Stimulated activated CD8-positive, alpha-beta memory T cell treated with anti-CD3 and anti-CD28 coated beads, Interleukin-4, amount 100 ng/mL, for 4 hours (primary cell): ENCODE measurements at places on chromosomes 3 and 15.

DNA sequence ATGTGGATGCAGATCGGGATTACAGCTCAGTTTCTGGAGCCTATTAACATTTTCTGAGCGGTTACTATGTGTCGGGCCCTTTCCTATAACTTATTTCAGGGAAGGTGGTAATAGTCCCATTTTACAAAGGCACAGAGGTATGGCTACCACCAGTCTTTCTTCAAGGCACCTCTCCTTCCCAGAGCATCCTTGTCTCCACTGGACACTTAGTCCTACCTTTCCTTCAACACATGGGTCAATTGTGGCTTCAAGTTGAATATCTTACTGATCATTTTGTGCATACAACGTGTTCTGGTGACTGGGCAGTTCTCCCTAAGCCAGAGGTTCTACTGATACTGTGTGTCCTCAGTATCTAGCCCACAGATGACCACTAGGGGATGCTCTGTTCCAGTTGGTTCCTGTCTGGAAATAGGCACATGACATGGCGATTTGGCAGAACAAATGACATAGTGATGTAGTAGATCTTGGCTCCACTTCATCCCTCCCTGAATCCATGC, 60.7 kb upstream of the CMTM8 start:
- no peak for DNase-seq

DNA sequence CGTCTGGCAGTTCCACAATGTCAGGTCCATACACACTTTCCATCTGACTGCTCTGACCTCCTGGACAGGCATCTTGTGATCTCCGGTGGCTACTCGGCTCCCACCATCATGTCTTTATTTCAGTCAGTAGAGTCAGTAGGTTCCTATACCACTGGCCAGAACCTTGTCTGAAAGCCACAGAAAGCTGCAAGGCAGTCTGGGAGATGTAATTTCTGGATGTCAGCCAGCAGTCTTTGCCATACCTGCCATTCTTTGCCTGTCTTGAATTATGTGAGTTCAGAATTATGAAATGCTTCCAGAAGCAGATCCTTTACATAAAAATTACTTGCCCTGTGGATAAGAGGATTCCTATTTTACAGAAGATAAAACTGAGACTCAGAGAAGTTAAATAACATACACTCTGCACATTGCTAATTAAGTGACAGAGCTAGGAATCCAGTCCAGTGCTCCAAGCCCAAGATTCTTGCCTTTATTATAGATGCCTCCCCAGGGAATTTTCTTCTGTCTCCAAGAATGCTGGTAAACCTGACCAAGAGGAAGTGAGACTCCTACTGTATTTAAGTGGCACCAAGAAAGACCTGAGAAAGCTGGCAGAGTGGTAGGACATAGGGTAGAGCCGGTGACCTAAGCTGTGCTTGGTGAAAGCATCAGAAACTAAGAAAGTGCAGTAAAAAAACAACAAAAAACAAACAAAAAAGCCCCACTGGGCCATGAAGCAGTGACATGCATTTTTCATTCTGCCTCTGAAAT, 75.6 kb downstream of the IQCH start:
- no peak for DNase-seq

DNA sequence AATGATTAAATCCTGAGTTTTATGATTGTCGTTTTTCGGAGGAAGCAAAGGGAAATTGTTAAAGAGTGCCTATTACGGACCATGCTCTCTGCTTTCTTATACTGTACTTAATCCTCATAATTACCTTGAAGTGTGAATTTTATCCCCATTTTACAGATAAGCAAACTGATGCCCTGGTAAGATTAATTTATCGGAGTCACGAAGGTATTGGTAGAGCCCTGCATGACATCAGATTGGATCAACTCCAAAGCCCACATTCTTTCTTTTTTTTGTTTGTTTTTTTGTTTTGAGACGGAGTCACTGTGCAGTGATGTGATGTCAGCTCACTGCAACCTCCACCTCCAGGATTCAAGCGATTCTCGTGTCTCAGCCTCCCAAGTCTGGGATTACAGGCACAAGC, 1.6 kb upstream of the GNB4 start:
- DNase-seq: no peak

DNA sequence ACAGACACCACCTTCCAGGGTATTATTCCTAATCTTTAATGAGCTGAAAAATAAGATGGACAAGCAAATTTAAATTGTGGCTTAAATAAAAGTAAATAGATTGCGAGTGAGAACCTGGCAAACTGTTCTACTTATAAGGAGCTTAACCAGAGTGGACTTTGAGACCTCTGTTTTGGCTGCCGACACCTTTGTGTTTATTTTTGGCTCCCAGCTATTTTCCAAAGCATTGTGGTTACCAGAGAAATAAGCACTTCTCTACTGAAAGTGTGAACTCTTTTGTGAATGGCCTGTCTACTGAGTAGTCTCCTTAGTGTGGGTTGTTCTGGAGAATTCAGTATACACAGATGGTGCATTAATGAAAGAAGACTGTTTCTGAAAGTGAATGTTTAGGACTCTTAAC, 109.4 kb downstream of the ATP8B4 start:
- no peak for DNase-seq

- no peak for DNase-seq
Measured at GRCh38 chr3:32392536-32393302, 1.1 kb downstream of the CMTM7 start.

DNA sequence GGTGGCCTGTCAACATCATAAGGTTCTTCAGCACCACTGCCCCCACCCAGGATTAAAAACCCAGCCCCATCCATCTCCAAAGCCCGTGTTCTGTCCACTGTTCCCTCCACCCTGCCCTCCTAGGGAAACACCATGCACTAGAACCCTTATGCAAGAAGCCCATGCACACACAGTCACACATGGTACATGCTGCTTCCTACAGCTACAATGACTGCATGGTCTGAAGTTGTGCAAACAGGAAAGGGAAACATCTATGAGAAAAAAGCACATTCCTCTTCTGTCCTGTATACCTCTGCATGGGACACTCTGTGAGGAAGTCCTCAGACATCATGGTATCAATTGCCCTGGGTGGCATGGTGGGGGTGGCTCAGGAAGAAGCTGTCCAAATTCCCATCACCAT, 108.6 kb upstream of the MRPS22 start:
- no peak for DNase-seq

DNA sequence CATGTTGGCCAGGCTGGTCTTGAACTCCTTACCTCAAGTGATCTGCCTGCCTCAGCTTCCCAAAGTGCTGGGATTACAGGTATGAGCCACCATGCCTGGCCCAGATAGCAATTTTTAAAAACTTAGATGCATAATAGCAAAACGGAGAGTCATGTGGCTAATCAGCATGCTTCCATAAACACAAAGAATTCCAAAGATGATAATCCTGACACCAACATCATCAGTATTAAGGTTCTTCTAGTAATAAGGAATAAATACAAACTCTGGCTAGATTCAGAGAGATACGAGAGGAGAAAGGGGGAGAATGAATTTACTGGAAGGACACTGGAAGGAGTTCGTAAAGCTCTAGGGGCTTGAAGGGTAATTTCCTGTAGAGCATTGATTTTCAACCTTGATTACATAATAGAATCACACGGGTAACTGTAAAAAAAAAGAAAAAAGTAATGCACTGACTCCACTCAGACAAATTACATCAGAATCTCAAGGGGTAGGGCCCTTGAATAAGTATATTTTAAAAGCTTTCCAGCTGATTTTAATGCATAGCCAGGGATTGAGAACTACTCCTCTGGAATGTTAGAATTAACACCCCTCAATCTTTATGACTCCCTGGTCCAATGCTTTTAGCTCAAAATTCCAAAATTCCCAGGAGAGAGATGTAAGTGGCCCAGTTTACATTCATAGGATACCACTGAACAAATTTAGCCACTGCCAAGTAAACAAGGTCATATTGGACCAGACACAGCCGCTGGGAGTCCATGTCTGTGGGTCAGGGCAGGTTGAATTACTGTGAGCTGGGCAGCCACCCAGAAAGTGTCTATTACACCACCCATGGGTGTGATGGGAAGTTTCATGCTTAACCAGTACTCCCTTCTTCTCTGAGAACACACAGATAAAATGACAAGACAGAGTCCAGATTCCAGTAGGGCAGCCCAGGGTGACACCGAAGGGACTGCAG, 243.9 kb downstream of the TBL1XR1 start:
- DNase-seq: no peak

DNA sequence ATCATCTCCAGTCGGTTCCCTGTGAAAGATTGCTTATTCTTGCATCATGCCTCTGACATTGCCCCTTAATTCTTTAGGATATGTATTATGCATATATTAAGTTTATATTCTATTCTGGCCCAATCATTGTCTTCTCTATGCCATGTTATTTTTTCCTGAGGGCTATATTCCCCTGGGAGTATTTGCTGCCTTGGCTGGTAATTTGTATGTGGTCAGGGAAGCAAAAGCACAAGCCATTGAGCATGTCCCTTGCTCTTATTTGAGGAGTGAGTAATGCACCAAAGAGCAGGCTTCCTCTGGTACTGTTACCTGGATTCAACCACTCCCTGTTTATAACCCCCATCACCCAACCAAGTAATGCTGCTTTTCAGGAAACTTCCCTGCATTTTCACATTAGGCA, 36.3 kb downstream of the STAC start:
- no peak for DNase-seq

- no peak for DNase-seq
Measured at GRCh38 chr3:144431134-144431533, 459.5 kb downstream of the DIPK2A start.

GRCh38 chr15:34059476-34059875, 20.5 kb upstream of the AVEN start:
- DNase-seq: no peak

DNA sequence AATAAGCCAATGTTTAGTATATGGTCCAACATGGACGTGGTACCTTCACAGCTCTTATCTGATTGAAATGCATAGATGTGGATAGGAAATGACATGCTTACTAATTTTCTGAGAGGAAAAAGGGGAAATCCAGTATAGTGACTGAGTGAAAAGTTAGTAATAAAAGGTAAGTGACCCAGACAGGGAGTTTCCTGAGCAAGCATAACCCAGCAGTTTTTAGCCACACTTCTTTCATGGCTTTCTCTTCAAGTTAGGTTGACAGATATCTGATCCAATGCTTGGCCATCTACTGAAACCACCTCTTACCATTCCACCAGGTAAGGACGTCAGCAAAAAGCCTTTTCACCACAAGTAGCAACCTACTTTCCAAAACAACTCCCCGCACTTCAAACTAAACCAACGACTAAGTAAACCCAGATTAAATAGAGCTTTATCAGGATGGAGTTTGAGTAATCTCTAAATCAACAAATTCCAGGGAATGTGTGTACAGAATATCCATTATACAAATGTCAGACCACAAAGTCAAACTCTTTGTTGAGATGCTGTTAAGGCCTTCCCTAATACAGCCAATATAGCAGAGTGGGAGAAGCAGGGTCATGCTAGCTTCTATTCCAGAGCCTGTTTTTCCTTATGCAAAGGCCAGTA, 329.7 kb downstream of the RORA start:
- no peak for DNase-seq

DNA sequence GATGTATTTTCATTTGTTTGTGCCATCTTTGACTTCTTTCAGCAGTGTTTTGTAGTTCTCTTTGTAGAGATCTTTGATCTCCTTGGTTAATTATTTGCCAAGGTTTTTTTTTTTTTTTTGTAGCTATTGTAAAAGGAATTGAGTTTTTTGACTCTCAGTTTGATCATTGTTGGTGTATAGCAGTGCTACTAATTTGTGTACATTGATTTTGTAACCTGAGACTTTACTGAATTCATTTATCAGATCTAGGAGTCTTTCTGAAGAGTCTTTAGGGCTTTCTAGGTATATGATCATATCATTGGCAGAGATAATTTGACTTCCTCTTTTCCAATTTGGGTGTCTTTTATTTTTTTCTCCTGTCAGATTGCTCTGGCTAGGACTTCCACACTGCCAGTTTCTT, 42.2 kb upstream of the POMGNT2 start:
- no peak for DNase-seq

DNA sequence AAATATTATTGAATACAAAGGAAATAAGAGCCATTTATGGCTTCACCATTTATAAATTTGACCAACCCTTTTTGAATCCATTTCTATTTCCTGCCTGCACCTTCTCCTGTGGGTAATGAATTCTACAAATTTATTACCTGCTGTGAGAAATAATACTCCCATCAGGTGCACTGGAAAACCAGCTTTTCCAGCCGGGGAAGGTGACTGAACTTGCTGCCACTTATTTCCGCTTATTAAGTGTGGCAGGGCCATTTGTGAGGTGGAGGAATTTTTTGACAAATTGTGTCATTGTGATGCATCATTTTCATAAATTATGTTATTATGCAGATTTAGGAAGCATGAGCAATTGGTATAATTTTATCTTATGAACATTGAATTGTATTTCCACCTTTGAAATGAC, 151.1 kb downstream of the SQOR start:
- no peak for DNase-seq

- DNase-seq: no peak
Measured at GRCh38 chr3:106229495-106230278, 360.9 kb upstream of the CBLB start.

- no peak for DNase-seq
Measured at GRCh38 chr3:31495971-31496665, 36.6 kb upstream of the STT3B start.

GRCh38 chr3:52372822-52373504, 56.8 kb downstream of the DNAH1 start:
- DNase-seq: no peak

DNA sequence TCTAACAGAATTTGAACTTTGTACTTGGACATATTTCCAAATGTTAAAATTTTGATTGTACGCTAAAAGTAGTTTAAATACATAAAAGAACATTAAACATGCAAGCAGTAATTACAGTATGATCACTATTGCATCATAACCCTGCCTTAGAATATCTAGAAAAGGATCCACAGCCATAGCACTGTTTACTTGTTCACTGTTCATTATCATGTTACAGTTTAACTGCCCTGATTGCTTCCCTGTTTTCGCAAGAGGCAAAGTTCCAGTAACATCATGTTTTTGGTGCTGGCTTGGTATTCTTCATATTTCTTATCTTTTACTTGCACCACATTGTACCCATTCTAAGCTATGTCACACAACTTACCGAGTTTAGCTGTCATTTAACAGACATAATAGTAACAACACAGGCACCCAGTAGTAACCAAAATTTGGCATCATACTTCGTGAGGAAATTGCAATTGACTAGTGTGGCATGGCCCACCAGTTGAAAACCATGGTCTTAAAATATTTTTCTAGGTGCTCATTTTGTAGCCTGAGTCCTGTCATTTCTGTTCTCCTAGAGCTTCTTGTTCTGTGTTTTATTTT, 13.3 kb upstream of the TMEM87A start:
- no peak for DNase-seq

- DNase-seq: no peak
Measured at GRCh38 chr3:143825513-143825912, 22.8 kb downstream of the SLC9A9 start.

- DNase-seq: no peak
Measured at GRCh38 chr15:90083954-90084607, 18.2 kb downstream of the IDH2 start.

- no peak for DNase-seq
Measured at GRCh38 chr15:52039925-52040781, 21.1 kb downstream of the MAPK6 start.
